KBM-7 (cell line): ENCODE measurements at places on chromosomes 11 and 22.

DNA sequence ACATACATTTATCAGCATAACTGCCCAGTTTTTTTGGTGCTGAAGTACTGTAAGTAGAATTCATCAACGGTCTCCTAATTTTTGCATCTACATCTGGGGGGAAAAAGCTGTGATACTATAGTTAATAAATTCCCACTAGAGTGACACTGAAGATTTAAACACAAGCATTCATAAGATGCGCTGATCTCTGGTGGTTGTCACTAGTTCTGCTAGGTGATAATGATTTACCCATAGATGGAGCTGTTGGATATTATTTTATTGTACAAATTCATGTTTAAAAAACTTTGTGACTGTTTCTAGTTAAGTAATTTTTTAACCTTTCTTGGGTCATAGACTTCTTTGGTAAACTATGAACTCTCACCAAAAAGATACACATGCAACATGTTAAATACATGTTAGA, 106.6 kb downstream of the EMSY start:
- DNase-seq = peak; percentile 20

DNA sequence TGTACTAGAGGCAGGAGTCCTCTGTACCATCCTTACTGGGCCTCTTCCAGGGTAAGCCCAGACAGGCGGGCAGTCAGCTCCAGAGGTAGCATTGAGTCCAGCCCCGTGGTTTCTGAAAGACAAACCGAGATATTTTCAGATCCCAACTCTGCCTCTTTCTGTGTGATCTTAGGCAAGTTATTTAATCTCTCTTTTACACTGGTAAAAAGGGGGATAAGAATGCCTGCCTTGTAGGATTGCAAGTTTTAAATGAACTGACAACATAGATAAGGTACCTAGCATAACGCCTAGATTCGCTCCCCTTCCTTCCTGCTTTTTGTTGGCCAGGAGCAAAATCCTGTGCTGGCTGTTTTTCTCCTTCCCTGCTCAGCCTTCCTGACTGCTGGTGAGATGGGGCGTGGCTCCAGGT, 56.4 kb upstream of the NNMT start:
- DNase-seq = no peak

DNA sequence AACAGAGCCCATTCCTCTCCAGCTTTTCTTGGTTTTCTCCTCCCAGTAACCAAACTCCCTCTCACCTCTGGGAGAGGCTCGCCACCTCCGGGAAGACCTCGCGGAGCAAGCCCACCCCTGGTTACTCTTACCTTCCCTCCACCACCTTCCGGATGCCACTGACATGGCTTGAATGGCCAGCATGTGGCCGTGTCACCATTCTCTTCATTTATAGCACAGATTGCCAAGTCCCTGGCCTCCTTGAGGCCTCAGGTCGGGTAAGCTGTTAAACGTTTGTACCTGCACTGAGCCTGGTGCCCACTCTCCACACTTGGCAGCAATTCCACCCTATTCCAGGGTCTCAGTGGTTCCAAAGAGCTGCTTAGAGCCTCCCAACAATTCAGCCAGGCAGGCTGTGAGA, 8.0 kb upstream of the FXYD2 start:
- DNase-seq = no peak

- DNase-seq = no peak
Measured at GRCh38 chr22:46609724-46610201, 10.4 kb upstream of the GRAMD4 start.

GRCh38 chr11:64339286-64339685, 718 bp upstream of the CCDC88B start:
- DNase-seq = no peak

- DNase-seq = no peak
Measured at GRCh38 chr11:29321293-29322132, 695.3 kb downstream of the KCNA4 start.

GRCh38 chr11:21566521-21567117, 626.3 kb upstream of the ANO5 start:
- no peak for DNase-seq

- DNase-seq = peak; percentile 89
Measured at GRCh38 chr11:46392421-46393230, 1.1 kb upstream of the CHRM4 start.

DNA sequence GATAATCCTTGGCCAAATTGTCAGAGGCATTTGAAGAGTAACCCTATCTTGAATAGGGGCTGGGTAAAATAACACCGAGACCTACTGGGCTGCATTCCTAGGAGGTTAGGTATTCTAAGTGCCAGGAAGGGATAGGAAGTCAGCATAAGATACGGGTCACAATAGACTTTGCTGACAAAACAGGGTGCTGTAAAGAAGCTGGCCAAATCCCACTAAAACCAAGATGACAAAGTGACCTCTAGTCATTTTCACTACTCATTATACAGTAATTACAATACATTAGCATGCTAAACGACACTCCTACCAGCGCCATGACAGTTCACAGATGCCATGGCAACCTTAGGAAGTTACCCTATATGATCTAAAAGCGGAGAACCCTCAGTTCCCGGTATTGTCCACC, 964 bp upstream of the REXO2 start:
- DNase-seq = no peak

GRCh38 chr22:31425331-31426050, 26.1 kb downstream of the DRG1 start:
- no peak for DNase-seq

DNA sequence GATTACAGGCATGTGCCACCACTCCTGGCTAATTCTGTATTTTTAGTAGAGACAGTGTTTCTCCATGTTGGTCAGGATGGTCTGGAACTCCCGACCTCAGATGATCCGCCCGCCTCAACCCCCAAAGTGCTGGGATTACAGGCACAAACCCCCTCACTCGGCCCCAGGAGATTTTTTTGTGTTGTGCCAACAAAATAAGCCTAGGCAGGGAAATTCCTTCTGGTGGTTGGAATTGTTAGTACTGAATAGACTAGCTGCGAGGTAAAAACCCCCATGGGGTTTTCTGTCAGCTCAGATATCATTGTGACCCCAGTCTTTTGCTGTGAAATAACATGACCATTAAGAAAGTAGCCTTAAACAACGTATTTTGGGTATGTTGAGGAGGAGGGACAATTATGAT, 144.9 kb downstream of the BCR start:
- DNase-seq = no peak

GRCh38 chr22:39332441-39333064, 13.1 kb upstream of the RPL3 start:
- DNase-seq = no peak

- no peak for DNase-seq
Measured at GRCh38 chr22:37499027-37499707, 13.0 kb upstream of the MFNG start.

- no peak for DNase-seq
Measured at GRCh38 chr11:93032580-93032979, 63.1 kb downstream of the MTNR1B start.

DNA sequence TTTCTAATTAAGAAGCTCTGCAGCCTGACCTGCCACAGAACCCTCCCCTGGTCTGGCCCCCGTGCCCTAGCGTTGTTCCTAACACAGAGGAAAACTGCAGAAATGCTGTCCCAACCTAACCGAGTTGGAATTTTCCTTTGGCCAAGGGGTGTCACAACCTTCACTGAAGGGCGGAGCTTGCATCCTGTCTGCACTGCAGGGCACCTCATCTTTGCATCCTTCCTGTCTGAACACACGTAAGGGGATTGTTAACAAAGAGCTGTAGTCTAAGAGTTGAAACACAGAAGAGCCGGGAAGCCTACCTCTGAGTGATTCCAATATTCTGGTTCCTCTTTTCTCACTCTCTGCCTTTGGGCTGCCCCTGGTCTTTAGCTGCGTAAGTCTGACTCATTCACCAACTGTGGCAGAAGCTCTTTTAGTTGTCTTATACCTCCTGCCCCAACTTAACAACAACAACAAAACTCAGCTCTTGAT, 1.6 kb downstream of the DIXDC1 start:
- peak; percentile 90 for DNase-seq

DNA sequence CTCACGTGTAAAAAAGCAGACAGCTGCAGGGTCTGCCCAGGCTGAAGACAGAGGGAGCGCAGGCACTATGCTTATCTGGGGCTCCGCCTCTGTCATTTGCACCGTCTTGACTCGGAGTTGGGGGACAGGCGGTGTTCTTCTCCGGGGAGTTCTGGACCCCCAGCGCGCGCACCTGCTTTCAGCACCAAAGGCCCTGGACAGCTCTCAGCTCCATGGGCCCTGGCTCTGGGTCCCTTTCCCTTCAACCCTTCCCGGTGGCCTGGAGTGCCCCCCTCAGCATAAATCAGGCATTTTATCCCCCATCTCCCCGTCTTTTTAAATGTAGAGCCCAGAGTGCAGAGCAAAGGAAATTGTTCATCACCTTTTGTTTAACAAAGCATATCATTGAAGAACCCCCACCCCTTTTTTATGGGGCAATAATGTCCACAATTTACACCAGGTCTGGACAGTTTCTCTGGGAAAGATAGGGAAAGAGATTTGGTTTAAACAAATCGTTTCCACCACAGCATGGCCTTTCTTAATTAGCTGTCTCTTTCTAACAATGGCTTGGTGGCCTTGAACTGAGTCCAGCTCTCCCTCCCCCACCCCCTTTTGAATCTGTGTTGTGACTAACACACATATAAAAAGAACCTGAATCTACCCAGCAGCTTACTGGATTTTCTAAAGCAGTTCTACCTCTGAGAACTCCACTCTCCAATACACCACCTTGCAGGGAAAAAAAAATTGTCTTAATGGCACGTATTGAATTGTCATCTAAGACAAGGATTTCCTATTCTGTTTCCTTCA, 1.7 kb downstream of the SEZ6L start:
- peak; percentile 32 for DNase-seq
